ENCODE measurements at places on chromosomes 5 and 9.

DNA sequence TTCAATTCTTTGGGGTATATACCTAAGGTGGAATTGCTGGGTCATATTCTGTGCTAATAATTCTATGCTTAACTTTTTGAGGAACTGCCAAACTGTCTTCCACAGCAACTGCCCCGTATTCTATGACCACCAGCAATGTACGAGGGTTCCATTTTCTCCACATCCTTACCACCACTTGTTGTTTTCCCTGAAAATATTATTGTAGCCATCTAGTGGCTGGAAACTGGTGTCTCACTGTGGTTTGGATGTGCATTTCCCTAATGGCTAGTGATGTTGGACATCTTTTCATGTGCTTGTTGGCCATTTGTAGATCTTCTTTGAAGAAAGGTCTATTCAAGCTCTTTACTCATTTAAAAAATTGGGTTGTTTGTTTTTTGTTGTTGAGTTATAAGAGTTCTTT lies 30.7 kb downstream of the MSX2 start:
- DNase-seq = no peak

- DNase-seq = no peak
These were observed 66.9 kb downstream of the PSMB7 start for GRCh38 chr9:124348363-124348762.

DNA sequence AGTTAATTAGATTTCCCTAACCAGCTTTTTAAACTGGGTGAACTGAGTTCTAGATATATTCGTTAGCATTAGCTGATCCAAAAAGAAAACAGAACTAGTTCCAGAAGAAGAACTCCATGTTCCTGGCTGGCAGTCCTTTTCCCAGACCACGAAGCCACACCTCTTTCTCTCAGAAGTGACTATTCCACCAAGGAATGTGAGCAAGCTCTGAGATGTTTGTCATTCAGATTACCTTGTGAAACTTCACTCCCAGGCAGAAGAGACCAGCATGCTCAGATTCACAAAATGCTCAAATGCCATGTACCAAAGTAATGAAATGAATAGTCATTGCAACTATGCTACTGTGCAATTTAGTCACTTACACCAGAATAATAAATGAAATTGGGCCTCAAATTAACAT lies 4.4 kb upstream of the SSBP2 start:
- DNase-seq = no peak

- DNase-seq = no peak
These were observed 49.8 kb upstream of the OLFM1 start for GRCh38 chr9:135037521-135038250.

DNA sequence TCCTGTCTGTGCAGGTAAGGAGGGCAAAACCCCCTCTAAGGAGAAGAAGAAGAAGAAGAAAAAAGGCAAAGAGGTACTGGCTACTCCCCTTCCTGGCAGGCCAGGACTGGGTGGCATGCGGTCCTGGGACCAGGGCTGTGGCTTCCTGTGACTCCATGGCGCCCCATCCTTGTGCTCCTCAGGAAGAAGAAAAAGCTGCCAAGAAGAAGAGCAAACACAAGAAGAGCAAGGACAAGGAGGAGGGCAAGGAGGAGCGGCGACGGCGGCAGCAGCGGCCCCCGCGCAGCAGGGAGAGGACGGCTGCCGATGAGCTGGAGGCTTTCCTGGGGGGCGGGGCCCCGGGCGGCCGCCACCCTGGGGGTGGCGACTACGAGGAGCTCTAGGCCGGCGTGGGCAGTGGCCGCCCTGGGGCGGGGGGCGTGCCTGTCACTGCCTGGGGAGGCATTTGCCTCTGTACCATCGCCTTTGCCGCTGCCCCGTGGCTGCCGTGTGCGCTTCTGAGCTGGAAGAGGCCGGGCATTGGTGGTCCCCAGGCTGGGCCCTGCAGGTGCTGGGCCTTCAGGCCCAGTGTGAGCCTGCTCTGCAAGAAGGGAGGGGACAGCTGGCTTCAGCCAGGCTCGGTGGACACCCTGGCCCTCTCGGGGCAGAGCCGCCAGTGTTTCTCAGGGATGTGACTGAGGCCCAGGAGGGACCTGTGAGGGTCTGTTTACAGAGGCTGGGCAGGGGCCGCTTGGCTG lies 2.0 kb upstream of the AJM1 start:
- DNase-seq = peak; percentile 79

GRCh38 chr9:121376214-121376830 lies 6.3 kb upstream of the STOM start:
- DNase-seq = no peak

DNA sequence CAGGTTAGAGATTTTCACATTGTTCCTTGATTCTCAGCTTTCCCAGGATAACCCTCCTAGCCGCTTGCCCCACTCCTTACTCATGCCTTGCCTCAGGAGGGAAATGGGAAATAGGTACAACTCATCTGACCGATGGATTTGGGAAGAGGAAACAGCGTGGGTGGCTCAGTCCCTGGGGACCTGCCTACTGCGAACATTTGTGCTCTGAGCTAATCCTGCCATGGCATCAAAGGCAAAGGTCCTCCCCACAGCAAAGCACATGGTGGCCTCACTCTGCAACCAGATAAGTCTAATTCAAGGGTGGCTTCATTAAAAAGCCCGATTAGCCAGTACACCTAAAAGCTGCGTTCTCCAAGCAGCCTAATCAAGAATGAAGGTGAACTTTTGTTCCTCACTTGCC lies 82.4 kb upstream of the ADRA1B start:
- DNase-seq = no peak
